ENCODE measurements at places on chromosomes 6 and 20.

GRCh38 chr6:163580311-163581030 is 166.0 kb downstream of the QKI start:
- no peak for DNase-seq

DNA sequence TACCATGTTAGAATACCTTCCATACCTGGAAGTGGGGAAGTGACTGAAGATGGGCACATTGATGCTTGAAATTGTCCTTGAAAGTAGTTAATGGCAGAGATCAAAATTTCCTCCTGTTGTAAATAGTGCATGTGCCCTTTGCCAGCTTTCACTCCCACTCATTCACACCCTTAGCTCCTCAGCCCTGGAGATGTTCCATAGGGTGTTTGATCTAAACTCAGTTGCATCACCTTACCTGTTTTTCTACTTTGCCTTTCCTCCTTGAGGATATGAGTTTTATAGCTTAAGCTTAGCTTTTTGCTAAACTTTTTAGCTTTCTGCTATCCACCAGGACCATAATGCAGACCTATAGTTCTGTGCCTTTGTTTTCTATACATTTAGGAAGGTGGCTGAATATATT is 69.0 kb downstream of the CEP57L1 start:
- DNase-seq: no peak

GRCh38 chr6:142242269-142242668 is 59.5 kb upstream of the ADGRG6 start:
- DNase-seq: no peak

DNA sequence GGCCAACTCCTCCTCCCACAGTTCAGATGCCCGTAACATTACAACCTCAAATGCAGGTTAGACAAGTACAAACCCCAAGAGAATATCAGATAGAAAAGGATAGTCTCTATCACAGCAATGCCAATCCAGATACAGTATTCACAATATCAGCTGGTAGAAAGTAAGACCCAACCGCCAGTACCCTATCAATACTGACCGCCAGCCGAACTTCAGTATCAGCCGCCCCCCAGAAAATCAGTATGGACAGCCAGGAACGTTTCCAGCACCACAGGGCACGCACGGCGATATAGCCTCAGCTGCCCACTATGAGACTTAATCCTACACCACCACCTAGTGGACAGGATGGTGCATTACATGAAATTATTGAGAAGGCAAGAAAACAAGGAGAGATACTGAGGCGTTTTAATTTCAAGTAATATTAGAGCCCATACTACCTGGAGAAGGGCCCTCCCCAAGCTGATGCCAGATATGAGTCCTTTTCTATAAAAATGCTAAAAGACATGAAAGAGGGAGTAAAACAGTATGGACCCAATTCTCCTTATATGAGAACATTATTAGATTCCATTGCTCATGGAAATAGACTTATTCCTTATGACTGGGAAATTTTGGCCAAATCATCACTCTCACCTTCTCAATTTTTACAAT is 17.6 kb upstream of the EIF2S2 start:
- DNase-seq: no peak

- DNase-seq: no peak
Measured at GRCh38 chr6:29675561-29675960, 5.4 kb downstream of the ZFP57 start.
